Stimulated activated CD8-positive, alpha-beta memory T cell treated with anti-CD3 and anti-CD28 coated beads, Interleukin-2, amount 100 ng/mL, for 1 hour (primary cell): ENCODE measurements at places on chromosomes 2 and 18.

- no peak for DNase-seq
Observed at GRCh38 chr2:147663153-147663961, 181.5 kb upstream of the ACVR2A start.

GRCh38 chr2:26215833-26216232 is 28.6 kb downstream of the HADHA start:
- no peak for DNase-seq

DNA sequence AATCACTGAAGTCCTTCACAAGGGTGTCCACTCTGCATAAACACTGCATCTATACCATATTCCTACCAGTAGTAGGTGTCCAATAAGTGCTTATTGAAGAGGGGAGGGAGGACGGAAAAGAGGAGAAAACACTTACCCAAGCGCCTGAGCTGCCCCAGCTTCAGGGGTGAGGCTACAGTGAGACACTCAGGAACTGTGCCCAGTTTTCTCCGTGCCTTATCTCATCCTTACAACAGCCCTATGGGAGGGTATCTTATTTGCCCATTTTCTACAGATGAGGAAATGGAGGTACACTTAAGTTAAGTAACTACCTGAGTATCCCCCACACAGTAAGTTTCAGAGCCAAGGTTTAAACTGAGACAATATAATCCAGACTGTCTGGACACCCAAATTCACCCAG is 41.5 kb downstream of the RNF152 start:
- no peak for DNase-seq

- no peak for DNase-seq
Observed at GRCh38 chr18:11407940-11408339, 201.5 kb upstream of the SLC35G4 start.

DNA sequence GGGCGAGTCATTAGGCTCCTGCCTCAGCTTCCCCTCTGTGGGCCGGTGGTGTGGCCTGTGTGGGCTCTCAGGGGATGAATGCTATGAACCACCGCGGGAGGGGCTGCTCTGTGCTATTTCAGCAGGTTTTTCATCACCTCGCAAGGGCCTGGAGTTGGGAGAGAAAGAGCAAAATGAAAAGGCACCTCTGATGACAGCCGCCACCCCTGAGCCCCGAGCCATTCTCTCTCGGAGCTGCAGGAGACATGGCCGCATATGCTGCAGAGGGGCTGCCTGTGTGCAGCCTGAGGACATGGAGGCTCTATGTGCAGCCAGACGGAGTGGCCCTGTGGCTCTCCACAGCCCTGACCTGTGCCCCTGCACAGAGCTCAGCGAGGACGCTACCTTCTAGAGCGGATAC is 96.2 kb upstream of the CTDP1 start:
- no peak for DNase-seq

GRCh38 chr2:157743051-157743450 is 114.4 kb upstream of the ACVR1C start:
- no peak for DNase-seq

DNA sequence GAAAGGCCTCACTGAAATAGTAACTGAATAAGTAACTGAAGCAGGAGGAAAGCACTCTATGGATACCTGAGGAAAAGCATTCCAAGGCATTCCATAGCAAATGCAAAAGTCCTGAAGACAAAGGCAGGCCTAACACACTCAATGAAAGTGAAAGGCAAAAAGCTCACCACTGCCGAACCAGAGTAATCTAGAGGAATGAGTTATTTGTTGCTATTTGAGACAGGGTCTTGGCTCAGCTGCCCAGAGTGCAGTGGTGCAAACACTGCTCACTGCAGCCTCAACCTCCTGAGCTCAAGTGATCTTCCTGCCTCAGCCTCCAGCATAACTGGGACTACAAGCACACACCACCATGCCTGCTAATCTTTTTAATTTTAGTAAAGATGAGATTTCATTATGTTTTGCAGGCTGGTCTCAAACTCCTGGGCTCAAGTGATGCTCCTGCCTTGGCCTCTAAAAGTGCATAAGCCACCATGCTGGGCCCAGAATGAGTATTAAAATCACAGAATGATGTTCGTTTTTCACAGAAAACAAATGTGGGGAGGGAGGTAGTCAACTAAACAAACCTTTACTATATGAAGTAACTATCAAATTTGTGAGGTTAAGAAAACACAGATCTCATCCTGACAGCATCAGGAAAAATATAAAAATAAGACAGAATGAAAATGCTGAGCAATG is 17.9 kb downstream of the PIAS2 start:
- no peak for DNase-seq

DNA sequence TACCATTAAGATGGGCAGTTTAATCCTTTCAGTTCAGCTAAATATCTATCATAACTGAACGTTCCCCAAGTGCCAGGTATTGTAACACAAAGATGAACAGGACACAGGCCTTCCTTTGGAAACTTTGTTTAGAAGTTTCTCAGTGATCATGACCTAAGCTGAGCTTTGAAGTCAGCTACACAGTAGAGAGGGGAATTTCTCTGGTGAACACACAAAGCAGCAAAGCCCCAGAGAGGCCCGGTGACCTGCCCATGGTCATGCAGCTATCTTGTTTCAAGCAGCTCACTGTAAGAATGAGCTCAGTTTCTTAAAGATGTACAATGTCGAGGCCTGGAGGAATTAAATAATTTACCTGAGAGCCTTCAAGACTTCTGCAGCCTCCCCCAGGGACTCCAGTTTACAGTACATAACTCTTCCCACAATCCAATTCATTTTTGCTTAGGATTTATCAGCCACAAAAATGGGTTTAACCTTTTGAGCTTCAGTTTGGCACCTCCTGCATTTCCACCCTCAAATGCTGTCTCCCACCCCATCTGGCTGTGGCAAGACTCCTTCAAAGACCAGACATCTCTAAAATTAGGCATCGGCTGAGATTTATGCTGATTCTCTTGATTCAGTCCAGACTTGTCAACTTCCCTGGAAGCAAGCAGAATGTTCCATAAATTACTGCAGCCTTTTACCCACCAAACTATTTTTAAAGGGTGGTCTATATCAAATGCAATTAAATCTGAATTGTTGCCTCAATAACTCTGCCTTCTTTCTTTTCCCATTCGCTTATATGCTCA is 325.6 kb downstream of the TXNL1 start:
- no peak for DNase-seq

- DNase-seq = no peak
Observed at GRCh38 chr18:36389811-36390581, 92.5 kb downstream of the FHOD3 start.

DNA sequence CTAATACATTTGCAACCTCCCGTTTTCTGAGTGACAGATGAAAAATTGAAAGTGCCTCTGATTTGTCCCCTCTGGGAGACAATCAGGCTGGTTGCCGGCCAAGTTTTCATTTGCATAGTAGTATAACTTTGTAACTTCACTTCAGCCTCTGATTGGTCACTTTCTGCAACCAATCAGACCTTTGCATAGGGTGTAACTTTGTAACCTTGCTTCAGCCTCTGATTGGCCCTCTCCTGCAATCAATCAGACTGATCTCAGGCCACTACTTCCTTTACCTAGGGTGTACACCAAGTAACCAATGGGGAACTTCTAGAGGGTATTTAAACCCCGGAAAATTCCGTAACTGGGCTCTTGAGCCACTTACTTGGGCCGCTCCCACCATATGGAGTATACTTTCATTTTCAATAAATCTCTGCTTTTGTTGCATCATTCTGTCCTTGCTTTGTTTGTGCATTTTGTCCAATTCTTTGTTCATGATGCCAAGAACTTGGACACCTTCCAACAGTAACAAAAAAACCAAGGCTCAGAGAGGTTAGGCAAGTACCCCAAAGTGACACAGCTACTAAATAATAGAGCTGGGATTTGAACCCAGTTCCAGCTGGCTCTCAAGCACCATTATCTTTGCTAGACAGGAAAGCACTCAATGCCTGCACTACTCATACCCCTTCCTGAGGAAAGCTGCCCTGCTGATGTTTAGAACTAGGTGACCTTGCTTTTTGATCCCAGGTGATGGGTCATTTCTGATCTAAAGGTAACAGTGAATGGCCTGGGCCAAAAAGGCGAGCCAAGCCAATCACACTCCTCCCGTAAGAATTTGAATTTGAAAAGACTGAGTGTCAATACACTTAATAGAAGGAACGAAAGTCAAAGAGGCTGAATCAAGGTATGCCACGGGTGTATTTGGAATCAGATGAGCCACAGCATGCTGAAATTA is 10.9 kb upstream of the MYOM1 start:
- no peak for DNase-seq

DNA sequence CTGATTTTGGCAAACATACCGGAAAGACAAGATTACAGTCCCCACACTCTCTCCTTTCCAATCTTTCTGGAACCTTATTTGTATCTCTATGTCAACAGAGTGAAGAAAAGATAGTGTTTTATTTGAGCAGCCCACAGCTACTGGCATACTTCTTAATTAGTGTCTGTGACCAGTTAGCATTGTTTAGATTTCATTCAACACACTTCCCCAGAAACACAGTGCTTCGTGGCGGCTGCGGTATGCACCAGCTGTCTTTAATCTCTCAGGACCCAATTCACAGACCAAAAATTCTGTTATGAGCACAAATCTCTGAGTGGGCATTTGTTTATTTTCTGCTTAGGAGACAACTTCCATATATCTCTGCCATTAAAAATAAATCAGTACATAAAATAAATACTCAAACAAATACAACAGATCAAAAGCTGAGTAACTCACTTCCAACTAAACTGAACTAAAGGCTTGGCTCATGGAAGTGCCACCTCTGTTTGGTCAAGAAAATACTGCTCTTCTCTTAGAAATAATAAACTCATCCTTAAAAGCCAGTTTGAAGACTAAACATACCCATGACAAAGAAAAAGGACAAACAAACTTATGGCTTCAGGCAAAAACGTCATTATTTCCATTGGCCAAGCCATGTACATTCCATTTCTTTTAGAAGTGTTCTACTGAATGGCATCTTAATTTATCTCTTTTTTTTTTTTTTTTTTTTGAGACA is 392.4 kb downstream of the TXNL1 start:
- no peak for DNase-seq

GRCh38 chr18:43992741-43993140 is 687.9 kb upstream of the SETBP1 start:
- DNase-seq = no peak

DNA sequence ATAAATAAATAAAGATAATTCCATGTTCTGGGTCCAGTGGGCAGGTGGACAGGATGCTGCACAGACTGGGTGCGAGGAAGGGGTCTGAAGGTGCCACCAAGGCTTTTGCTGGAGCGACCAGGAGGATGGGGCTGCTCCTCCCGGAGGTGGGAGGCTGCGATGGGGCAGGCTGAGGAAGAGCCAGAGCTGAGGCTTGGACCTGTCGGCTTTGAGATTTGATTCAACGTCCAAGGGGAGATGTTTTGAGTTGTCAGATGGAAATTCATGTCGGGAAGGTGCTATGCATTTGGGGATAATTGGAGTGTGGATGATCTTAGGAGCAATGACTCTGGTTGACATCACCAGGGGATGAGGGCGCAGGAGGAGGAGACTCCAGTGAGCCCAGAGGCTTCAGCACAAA is 11.7 kb downstream of the ALLC start:
- no peak for DNase-seq

GRCh38 chr18:28820353-28820752 is 643.4 kb upstream of the CDH2 start:
- DNase-seq = no peak

- no peak for DNase-seq
Observed at GRCh38 chr2:136407117-136407951, 289.4 kb upstream of the CXCR4 start.

DNA sequence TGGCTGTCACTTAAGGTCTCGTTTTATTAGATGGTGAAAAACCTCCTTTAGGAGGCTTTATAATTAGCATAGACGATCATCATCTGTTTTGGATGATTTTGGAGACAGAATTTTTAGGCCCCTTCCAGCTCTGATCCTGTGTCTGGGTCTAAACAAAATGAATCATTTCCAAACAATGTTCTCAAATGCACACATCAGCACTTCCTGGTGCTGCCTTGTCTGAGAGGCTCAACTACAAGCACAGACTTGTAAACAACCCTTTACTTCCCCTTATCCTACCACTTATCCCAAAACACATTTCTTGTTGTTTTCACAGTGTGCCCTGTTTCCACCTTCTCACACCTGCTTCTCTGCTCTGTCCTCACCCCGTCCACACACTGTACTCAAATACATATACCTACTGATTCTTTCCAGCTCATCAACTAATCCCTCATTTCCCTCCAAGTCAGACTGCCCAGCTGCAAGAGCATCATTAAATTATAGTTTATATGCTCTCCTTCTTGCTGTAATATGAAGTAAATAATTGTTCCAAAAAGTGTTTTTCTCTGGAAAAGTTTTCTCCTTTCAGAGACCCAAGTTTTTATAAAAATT is 71.2 kb upstream of the COL3A1 start:
- DNase-seq = no peak

- DNase-seq = no peak
Observed at GRCh38 chr18:35502052-35502451, 4.3 kb upstream of the INO80C start.

- DNase-seq = no peak
Observed at GRCh38 chr2:44777036-44777435, 164.5 kb upstream of the SIX3 start.

GRCh38 chr2:105647731-105648130 is 97.0 kb upstream of the NCK2 start:
- no peak for DNase-seq

- DNase-seq = no peak
Observed at GRCh38 chr2:56680971-56681631, 497.3 kb downstream of the CCDC85A start.
